ENCODE measurements at places on chromosomes 4 and X.
A peak's percentile ranks its signal among the peaks of the same experiment; 100 is the strongest.

DNA sequence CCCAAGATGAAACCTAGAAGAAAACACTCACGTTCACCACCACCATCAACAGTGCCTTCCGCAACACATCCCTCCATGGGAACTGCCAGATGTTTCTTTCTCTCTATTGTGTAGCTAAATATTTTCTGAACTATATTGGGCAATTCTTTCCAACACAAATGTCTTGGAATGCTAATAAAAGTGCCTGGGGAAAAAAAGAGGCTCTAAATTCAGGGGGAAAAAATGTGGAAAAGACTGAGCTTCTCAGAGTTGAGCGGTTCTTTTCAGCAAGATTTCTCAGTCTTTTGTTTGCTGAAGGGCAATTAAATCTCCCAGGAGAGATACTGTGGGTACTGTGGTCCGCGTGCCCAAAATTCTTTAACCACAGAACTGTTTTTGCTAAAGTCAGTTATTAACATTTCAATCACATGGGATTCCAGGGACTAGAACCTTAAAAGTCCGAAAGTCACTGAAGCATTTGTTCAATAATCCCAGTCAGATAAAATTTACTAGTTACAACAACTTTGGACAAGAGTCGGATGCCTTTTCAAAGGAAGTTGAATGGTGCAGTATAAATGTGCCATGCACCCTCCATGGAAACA lies 51.9 kb upstream of the DHRSX start:
- no peak for DNase-seq

DNA sequence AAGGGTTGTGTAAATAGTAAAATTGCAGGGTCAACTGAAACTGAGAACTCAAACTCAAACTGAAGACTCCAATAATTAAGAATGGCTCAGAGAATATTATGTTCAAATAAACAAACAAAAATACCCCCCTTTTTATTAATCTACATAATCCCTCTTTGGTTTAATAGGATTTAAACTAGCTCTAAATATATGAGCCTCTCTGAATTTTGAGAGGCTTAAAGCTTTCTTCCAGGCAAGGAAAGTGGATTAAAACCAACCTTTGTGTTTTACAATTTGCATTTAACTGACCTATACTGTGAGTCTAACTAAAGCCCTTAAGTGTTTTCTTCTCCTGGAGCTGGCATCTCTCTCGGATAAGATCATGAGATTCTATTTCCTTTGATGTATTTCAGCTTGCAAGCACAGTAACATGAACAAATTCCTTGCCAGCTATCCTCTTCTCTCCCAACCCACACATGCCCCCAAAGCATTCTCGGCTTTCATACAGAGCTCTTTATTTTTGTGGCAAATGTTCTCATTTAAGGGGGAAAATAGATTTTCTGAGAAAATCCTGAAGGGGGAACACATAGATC lies 1310.8 kb upstream of the AGA start:
- peak; percentile 35 for DNase-seq

DNA sequence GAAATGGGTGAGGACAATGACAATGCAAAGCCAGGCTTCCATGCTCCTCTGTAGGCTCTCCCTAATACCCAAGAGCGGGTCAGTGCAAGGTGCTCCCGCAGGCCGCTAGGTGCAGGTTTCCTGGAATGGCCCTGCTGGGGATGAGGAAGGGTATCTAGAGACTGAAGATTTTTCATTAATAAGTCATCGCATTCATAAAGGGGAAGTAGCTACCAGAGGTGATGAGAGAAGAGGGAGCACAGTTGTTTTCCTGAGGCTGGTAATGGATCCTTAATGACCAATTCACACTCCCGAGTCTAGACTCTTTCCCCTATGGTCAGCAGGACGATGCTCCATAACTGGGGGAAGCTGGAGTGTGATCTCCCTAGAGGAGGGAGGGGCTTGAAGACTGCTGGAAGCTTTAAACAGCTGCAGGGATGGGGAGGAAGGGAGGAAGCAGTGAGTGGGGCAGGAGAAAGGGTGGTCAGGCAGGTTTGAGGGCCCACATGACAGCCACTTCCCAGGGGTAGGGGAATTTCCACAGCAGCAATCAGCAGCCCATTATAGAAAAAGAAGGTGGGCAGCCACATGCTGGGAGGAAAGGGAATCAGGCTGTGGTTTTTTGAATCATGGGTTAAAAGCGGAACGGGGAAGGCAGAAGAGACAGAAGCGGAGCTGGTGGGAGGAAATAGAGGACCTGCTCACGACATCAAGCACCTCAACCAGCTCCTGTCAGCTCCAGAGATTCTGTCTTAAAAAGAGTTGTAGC lies 10.2 kb upstream of the ATP6AP2 start:
- no peak for DNase-seq

DNA sequence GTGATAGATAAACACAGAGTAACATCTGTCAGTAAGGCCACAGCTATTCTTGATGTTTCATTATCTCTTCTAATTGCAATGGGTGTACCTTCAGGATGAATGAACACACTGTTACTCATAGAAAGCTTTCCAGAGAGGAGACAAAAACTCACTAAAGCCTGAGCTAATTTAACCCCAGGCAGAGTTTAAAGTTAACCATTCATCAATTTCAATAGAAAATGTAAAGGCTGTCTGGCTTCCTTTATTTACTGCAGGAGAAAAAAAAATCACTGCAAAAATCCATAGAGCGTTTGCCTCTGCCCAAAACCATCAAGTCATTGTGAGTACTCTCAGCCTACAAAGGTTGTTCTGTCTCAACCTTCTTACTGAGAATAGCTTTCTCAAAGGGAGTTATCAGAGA lies 376.9 kb downstream of the PPP4R3C start:
- DNase-seq, result no peak

DNA sequence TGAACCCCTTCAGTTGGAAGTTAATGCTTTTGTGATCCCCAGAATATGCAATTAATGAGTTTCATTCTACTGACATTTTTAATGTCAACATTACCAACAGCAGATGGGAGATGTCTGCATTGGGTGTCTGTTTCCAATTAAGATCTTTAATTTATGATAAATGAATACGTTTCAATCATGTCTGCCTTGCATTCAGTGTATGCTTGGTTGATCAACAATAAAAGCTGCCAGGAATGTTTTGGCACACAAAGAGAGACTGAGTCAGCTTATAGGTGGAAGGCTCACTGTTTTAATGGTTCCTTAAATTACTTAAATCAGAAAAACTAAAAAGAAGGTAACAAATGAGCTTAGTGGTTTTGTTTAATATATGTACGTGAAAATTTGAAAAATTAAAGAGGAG lies 359.9 kb upstream of the CNKSR2 start:
- no peak for DNase-seq

GRCh38 chr4:95847908-95848460 lies 8.1 kb downstream of the PDHA2 start:
- no peak for DNase-seq

GRCh38 chr4:56360071-56360470 lies 27.2 kb downstream of the AASDH start:
- no peak for DNase-seq

- no peak for DNase-seq
Observed at GRCh38 chr4:39668887-39669286, 29.0 kb upstream of the UBE2K start.

DNA sequence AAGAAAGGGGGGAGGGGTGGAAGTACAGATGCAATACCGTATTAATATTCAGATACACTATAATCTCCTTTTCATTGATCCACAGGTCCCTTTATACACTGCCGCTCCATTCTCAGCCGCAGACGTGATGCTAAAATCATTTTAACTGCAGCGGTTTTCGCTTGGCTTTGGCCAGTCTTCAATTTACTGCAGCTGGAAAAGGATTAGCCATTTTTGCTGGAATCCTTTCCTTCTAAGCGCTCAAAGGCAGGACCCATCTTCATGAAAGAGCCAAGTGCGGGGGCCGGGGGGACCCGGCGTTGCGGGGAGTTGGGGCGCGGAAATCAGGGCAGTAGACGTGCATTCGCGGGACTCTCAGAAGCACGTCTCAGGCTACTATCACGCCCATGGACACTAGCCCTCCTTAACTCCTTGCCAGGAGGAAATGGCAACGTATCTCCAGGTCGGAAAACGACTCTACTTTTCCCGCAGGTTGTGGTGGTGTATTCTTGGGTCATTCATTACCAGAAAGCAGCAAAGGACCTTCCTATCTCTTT lies 1.7 kb upstream of the PCDH10 start:
- DNase-seq, result no peak

DNA sequence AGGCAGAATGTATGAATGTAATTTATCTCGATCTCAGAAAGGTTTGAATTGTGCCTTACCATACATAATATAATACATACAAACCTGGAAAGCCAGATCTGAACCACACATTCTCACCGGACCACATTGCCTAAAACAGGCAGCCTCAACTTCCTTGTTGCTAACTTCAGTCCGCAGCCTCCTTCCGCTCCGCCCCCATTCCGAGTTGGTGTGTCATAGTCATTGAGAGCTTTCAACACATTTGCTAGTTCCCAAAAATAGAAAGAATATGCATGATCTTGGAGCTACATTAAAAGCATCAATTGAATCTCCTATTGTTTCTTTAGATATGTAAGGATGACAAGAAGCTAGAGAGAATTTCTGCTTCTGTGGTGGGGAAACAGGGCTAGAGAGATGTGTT lies 127.2 kb downstream of the ARHGEF9 start:
- DNase-seq, result no peak

DNA sequence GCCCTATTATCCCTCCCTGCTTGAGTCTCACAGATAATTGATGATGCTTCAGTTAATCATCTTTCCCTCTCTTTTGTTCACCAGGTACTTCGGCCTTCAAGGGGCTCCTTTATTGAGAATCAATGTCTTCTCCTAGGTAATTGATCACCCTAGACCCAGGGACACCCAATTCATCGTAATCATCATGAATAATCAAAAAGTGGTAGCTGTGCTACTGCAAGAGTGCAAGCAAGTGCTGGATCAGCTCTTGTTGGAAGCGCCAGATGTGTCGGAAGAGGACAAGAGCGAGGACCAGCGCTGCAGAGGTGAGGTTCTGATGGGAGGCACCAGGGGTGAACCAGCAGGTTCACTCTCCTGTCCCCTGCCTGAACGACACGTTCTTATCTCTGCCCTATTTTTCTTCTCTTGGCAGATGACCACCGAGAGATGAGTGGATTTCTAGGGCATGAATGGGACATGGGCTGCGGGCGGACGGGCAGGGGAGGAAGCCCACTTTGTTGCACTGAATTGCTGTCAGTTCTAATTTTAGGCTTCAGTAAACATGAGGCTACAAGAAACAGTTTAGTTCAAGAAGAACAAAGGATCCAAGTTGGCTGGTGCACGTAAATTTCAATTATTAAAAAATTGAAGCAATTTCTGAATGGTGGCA lies 80.5 kb downstream of the ALPK1 start:
- DNase-seq, result peak; percentile 25

DNA sequence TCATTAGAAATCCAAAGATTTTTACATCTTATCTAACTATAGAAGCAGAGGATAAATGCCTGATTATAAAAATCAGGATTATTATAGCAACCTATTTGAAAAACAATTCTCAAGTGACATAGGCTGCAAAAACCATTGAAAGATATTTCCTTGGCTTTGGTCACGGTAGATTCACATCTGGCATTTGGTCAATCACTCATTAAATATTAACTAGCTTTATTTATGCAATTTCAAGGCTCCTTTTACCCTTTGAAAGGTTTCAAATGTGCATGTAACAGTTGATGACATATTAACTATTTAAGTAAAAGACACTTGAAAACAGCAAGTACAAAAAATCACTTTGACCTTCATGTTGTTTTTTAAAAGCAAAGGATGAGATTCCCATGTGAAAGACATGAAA lies 98.1 kb downstream of the MMRN1 start:
- no peak for DNase-seq

GRCh38 chr4:14132301-14132700 lies 504.8 kb upstream of the BOD1L1 start:
- DNase-seq, result no peak

- no peak for DNase-seq
Observed at GRCh38 chrX:125439194-125439849, 119.7 kb downstream of the TEX13C start.

DNA sequence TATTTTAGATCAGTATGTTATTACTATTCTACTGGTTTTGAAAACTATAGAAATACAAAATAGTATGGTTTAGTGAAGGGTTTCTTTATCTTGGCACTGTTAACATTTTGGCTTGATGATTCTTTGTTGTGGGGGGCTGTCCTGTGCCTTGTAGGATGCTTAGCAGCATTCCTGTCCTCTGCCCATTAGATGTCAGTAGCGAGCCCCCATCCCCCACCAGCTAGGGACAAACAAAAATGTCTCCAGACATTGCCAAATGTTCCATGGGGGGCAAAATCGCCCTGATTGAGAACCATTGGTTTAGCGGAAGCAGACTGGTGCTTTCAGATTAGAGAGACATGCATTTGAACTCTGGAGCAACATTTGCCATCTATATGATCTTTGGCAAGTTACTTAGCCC lies 23.3 kb downstream of the SPARCL1 start:
- DNase-seq, result no peak

DNA sequence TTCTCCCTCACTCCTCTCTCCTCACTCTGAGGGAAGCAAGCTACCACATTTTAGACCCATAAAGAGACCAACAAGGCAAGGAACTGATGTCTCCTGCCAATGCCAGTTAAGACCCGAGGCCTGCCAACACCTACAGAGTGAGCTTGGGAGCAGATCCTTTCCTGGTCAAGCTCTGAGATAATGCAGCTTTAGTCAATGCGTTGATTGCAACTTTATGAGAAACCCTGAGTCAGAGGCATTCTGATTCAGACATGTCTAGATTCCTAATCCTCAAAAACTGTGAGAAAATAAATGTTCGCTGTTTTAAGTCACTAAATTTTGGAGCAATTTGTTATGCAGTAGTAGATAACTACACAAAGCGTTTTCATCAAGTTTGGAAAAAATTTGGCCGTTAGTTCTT lies 115.5 kb downstream of the JADE1 start:
- DNase-seq, result no peak

GRCh38 chr4:145414226-145414625 lies 67.4 kb upstream of the SMAD1 start:
- DNase-seq, result no peak
